ENCODE measurements at places on chromosomes 3 and 15.

GRCh38 chr3:195760345-195761122, 39.8 kb downstream of the MUC20 start:
- peak; percentile 31 for DNase-seq

DNA sequence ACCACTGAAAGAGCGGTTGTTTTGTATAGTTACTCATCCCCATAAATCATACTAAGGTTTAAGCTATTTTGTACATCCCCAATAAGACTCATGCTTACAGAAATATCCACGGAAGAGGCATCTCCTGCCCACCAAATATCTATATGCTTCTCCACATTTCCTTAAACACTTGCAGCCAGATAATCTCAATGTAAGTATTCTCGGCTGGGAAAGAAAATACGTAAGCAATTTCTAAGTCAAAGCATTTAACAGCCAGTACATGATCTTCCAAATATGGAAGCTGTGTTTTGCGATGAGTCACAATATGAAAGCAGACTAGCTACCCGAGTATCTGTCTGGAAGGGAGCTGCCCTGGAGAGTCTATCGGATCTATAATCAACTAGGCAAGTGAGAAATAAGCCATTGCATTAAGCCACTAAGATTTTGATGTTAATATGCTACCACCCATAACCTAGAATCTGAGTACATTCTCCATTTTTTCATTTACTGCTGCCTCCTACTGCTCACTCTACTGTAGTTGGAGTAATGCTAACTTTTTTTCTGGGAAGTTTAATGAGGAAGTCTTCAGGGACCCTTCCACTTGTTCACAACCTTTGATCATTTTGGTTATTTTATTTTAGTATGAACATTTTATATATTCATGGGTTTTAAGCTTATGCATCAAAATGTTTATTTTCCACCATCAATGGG, 26.9 kb upstream of the ZMAT3 start:
- no peak for DNase-seq

DNA sequence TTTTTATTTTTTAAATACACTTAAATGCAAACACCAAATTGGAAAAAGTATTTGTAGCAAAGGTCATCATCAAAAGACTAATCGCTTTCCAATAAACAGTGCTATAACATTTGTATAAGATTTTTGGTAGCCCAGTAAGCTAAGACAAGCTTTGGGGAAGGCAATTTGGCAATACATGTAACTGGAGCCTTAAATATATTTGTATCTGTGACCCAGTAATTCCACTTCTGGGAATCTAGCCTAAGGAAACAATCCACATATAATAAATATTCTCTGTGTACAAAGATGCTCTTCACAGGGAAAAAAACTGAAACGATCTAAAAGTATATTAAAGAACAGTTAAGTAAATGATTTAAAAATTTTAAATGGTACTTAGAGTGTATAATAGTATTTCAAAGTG, 65.5 kb upstream of the TJP1 start:
- DNase-seq = no peak

- no peak for DNase-seq
Observed at GRCh38 chr15:80216911-80217310, 35.1 kb downstream of the CTXND1 start.

GRCh38 chr3:145368748-145369147, 792.2 kb downstream of the PLOD2 start:
- no peak for DNase-seq

DNA sequence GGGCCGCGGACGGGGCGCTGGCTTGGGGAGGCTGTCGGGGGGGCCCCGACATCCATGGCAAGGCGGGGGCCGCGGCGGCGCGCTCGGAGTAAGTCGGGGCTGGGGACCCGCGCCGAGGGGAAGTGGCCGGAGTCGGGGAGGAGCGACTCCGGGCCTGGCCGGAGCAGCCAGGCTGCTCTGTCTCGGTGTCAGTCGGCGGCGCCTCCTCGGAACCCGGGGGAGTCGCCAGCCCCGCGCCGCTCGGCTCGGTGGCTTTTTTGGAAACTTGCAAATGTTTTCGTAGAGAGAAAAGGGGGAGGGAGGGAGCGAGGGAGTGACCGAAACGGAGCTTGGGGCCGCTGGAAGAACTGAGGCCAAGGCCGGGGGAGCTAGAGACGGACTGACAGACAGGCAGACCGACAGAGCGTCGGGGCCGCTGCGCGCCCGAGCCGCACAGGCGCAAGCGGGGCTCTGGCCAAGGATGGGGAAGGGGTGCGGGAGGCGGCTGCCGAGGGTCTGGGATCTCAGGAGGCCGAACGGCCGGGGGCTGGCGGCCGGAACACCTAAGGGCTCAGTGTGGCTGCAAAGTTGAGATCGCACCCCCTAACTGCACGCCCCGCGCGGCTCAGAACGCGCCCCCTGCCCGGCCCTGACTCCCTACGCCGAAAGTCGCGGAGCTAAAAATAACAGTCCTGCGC, 5.0 kb downstream of the PTH1R start:
- peak; percentile 78 for DNase-seq

GRCh38 chr15:101431748-101432147, 57.8 kb downstream of the PCSK6 start:
- DNase-seq = no peak

DNA sequence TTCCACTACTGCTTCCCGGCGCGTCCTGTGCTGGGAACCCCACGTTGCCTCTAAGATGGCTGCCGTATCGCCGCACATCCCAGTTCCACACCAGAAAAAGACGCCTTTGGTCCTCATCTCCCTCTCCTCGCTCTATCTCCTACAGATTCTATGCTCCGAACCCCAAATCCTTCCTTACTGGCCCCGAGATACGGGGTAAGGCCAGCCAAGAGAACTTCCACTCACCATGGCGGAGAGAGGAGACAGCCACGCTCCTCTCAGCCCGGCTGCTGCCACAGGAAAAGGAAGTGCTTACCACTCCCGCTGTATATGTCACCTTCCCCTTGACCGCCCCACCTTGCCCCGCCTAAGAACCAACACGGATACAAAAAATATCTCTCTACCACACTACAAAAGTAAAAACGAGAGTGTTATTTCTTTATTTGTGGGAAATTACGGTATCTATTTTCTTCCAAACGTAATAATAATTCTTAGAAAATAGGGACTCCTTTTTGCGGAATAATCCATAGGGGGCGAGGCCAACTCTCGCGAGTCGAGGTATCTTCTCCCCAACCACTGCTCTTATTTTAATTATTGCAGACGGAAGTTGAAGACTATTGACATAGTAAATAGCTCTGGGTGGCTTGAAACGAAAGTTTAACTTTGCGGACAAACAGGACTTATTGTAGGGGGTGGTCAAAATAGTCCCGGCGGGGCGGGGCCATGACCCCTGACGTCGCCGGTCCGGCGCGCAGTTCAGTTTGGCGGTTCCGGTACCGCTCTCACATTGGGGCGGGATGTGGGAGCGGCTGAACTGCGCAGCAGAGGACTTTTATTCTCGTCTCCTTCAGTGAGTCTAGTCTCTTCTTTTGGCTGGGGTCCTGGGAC, at the start of the genes RPL4 and ZWILCH:
TSS of gene RPL4 (minus strand) at position 293 of the 867 bp plus-strand sequence. CDS start at position 228, 65 bp downstream.
TSS of gene ZWILCH (plus strand) at position 764 of the 867 bp plus-strand sequence. CDS start at position 777, 13 bp downstream.
- peak; percentile 82 for DNase-seq

GRCh38 chr3:101950985-101951733, 101.8 kb downstream of the NFKBIZ start:
- DNase-seq = no peak

DNA sequence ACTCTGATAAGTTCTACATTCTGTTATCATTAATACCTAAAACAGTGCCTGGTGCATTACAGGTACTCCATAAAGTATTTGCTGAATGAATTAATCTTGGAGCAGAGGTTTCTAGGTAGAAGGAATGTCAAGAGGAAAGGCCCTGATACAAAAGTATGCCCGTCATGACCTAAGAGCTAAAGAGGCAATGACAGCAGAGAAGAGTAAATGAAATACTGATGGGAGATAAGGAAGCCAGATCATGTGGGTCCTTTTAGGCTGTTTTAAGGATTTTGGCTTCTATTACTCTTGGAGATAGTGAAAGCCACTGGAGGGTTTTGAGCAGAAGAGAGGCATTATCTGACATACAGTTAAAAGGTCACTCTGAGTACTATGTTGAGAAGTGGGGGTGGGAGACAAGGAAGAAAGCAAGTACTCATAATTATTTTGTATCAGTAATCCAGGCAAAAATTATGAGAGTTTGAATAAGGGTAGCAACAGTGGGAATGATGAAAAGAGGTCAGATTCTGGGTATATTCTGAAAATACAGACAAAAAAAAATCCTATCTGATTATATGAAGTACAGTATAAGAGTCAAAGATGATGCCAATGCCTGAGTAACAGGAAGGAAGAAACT, 48.3 kb downstream of the DENND4A start:
- DNase-seq = no peak

- DNase-seq = peak; percentile 19
Observed at GRCh38 chr3:140761076-140761639, 83.3 kb downstream of the TRIM42 start.

DNA sequence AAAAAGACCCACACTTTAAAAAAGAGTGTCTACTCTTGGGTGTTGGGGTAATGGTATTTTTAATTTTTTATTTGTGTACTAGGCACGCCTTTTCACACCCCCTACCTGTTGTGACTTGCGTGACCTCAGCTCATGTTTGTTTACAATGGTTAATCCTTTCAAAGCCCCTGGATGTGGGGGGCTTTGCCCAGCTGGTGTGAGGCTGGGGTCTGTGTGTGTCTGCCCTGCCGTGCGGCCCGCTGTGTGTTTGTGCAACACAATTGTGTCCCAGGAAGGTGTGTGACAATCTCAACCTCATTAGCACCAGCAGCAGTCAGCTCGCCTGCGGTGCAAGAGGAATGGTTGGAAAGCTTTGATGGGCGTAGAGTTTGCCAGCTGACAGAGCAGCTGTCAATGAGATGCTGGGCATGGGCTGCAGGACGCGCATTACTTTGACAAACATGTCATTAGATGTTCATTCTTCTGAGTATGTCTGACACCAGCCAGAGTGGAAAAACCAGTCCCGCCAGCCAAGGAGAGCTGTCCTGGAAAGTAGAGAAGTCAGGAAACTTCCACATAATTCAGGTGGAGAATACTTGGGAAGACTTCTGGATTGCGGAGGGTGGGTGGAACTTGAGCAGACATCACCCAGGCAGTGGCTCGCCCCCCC, 9.6 kb downstream of the LRRK1 start:
- no peak for DNase-seq

DNA sequence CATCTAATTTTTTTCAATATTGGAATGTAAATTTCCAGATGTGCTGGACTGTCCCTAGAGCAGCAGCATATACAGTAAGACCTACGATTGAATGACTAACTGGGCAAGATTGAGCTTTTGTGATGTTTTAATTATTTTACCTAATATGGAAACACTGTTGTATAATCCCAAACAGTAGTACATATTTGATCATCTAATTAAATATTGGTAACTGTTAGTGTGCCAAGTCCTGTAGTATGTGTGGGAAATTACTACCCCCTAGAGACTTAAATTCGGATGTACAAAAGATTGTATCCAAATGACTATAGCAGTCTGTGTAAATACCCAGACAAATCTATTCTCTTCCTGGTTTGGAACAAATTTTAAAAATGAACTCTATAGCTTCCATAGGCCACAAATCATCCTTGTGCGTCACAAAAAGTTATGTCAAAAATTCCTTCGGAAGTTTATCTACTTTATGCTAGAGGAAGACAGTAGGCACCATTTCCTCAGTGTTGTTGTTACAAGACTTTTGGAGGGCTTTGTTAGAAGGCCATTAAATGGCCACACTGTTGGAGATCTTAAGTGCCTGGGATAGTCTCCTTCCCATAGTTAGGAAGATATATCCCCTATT, 41.6 kb downstream of the NKIRAS1 start:
- no peak for DNase-seq

DNA sequence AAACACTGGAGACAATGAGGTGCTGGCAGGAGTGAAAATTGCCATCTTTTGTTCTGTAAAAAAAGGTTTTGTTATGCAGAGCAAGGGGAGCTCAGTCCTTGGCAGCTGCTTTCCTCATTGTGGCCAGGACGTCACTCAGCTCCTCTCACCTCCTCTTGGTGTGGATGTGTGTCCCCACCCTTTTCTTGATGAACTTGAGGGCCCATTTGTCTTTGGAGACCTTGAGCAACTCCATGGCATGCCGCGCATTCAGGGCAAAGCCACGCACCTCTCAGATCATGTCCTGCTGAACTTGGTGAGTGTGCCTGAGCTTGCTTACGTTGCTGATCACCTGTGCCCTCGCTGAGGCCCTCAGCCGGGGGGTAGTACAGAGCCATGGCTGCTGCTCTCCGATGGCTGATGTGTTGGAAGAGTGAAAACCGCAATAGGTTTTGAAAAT, 24.5 kb upstream of the BDH1 start:
- no peak for DNase-seq

GRCh38 chr3:196641333-196642054, 2.0 kb downstream of the NRROS start:
- no peak for DNase-seq

DNA sequence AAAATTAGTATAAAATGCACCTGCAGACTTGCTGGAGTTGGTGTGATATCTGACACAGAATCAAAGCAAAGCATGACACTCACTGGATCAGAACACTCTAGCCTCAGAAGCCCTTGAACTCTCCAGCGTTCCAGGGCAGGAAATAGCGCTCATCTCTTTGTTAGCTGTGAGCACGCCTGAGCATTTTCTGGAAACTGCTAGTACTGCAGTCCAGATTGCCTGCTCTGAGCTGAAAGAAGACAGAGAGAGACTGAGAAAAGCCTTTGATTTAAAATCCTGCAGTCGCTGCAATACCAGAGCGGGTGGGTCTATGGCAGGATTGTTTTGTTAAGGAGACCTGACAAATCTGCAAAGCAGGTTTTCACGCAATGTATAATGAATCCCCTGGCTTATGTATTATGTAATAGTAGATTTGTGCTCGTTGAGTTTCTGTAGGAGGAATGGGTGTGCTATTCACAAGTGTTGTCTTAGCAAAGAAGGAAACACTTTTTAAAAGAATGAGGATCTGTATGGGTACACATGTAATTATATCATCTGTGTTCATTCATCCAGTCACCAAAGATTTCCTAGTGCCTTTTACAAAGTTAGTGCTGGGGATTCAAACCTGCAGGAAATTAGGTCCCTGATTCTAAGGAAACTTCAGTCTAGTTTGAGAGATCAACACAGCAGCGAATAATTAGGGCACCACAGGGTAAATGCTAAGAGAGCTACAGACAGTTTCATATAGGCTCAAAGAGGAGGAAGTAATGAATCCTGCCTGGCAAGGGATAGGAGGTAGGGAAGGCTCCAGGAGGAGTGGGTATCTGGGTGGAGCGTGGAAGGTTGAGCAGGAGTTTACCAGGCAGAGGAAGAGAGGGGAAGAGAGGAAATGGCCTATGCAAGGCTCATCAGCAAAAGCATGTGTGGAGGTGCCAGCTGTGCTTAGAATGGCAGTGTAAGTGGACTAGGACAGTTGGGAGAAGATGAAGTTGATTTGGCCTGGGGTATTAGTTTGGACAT, 26.1 kb upstream of the MGLL start:
- DNase-seq = no peak

Measured in H1 (cell line).